ENCODE measurements at places on chromosomes 6 and 20.

DNA sequence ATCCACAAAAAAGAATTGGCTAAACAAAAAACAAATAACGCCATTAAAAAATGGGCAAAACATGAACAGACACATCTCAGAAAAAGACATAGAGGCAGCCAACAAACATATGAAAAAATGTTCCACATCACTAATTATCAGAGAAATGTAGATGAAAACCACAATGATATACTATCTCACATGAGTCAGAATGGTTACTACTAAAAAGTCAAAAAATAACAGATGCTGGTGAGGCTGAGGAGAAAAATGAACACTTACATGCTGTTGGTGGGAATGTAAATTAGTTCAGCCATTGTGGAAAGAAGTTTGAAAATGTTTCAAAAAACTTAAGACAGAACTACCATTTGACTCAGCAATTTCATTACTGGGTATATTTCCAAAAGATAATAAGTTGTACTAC, 430.1 kb upstream of the JAG1 start:
- no peak for DNase-seq

DNA sequence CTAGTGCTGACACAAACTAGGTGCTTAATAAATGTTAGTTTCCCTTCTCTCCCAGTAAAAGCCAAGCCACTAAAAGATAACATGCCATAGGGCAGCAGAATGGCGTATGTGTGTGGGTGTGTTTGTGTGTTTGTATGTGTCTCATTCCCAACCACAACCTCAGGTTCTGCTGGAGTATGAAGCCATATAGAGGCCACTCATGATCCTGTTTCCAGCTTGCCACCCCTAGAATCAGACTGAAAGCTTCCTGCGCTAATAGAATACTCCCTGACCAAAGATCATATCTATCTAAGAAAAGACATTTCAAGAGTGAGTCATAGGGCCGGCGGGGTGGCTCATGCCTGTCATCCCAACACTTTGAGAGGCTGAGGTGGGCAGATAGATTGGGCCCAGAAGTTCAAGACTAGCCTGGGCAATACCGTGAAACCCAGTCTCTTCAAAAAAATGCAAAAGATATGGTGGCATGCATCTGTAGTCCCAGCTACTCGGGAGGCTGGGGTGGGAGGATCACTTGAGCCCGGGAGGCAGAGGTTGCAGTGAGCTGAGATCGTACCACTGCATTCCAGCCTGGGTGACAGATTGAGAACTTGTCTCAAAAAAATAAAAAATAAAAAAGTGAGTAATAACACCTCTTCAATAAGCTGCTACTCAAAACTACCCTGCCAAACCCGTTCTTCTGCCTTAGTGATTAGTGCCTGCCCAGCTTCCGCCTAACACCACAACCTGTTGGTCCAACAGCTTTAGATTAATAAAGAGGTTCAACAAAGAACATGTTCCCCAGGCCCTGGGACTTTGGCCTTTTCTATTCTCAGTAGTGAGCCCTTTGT, 11.8 kb upstream of the SNRPC start:
- DNase-seq: no peak

DNA sequence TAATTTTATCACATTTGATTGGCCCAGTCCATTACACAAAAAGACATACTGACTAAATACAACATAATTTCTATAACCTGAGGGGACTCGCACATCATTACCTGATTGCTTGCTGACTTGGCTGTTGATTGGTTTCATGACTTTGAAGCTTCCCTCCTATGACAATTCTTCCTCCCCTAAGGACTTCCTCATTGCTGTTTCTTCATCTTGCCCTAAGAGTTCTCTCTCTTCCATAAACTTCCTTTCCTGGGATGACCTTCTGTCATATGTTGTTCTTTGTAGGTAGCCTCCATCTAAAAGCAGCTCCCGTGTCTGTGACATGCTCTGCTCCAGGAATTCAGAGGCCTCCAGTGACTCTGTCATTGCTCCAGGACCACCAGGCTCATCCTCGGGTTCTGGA, 22.6 kb downstream of the RSPH3 start:
- no peak for DNase-seq

DNA sequence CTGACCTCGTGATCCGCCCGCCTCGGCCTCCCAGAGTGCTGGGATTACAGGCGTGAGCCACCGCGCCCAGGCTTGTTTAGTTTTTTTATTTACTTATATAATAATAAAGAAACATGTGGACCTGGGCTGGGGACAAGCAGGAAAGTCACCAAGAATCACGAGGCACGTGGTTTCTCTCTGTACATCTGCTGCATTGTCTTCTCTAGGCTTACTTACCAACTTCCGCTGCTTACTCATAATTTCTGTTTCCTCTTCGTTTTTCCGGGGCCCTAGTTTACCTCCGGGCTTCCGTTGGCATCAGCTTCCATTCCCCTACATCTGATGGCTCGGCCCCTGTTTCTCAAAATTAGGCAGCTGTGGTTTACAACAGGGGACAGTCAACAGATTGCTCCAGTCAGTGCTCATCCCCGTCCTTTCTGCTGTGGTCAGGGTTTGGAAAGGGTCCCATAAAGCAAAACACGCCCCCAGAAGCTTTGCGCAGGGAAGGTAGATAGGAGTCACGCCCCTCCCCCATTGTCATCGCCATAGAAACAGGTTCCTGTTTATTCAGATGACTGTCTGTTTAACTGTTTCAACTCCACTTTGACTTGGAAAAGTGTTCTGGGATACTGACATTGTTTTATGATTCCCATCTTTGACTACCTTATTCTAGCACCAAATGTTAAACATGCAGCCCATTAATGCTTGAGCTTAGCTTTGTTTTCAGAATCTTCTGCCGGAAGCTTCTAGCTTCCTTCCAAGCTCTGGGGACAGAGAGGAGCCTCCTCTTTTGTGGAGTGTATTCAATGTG, 31.9 kb upstream of the TXLNB start:
- peak; percentile 62 for DNase-seq

DNA sequence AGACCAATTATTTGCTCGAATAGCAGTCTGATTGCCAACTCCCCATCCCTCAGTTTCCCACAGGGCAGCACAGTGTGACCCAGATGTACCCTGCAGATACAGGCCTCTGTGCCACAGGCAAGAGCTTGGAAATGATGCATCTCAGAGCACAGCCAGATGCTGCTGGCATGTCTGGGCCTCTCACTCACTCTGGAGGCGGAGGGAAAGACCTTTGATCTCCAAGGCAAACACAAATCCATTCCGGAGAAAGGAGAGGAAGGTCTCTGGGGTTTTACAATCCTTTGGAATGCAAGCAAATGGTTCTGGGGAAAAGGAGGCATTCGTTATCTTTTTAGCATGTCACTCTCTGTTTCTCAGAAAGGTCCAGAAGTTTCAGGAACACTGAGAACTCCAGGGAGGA, 74.2 kb downstream of the RIOK1 start:
- DNase-seq: peak; percentile 93
